ENCODE measurements at places on chromosomes 2 and 18.

DNA sequence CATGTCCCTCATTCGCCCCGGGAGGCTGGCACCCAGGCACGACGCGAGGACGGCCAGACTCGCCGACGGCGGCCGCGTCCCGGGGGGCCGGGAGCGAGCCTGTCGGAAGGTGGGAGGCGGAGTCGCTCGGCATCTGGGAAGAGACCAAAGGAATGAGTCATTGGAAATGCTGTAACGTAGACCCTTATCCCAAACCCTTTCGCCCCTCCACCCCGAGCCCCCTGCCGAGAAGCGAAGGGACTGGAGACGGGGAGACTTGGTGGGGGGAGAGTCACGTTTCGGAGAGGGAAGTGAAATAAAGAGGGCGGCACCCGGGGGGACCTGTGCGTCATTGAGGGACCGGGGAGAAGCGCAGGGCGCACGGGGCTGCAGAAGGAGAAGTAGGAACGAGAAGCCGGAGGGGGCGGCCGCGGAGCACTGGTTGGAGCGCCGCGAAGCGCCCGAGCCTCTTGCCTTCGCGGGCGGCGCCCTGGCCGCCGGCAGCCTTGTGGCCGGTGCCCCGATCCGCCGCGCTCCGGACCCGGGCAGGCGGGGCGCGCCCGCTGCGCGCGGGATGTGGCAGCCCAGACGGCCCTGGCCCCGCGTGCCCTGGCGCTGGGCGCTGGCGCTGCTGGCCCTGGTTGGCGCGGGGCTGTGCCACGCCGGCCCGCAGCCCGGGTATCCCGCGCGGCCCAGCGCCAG is at the start of gene EMILIN2:
Gene EMILIN2 (plus strand): TSS at position 371 of the 681 bp plus-strand sequence. CDS start 183 bp downstream, at position 554.
- DNase-seq = no peak

GRCh38 chr18:72181241-72181764 is 362.8 kb downstream of the CBLN2 start:
- DNase-seq = no peak

- no peak for DNase-seq
These were observed 145.8 kb upstream of the HS6ST1 start for GRCh38 chr2:128464456-128464855.

DNA sequence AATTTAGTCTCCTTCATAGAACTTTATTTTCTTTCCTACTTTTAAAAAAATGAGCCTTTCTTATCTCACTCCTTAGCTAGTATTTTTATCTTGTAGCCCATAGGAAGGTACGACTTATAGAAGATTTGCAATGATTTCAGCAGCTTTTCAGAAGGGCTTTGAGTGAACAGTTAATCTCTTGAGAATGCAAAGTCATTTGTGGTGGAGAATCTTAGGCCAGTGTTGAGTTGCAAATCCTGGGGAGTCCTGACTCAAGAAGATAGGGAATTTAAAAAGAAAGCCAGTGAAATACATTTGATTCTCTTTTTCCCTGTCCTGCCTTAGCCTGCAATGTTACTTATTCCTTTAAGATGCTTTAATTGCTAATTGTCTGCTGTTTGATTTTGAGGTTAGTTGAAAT is 33.6 kb downstream of the LYPD6 start:
- DNase-seq = no peak

DNA sequence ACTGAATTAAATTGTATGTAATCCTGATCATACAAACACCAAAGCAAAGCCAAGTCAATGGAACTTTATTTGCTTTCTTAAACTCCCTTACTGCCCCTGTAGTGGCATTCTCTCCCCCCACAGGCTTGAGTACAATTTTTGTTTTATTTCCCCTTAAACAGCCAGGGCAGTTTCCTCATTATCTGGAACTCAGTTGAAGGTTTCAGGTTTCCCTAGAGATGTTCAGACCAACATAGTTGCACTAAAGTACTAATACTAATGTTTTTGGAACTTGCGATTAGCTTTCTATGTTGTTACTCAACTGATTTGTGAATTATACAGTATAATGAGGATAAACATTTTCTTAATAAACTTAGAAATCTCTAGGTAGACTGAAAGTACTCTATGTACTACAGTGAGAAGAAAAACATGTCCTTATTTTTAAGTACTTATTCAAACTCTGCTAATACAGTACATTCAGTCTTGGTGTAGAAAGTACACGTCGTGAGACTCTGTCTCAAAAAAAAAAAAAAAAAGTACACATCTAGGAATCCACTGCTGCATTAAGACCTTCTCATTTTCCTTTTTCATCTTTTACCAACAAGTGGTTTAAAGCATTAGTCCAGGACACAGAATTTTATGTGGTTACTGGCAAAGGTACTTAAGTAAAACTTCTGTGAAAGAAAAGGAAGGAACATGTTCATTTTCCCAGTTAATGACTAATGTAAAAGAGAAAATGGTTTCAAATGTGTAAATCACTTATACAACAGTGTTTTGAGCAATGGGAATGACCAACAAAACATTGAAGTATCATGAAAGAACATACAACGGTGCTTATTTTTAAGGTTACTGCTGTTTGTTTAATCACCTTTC is 209.5 kb upstream of the SMAD7 start:
- no peak for DNase-seq

GRCh38 chr2:179985163-179985820 is 21.8 kb downstream of the CWC22 start:
- no peak for DNase-seq

DNA sequence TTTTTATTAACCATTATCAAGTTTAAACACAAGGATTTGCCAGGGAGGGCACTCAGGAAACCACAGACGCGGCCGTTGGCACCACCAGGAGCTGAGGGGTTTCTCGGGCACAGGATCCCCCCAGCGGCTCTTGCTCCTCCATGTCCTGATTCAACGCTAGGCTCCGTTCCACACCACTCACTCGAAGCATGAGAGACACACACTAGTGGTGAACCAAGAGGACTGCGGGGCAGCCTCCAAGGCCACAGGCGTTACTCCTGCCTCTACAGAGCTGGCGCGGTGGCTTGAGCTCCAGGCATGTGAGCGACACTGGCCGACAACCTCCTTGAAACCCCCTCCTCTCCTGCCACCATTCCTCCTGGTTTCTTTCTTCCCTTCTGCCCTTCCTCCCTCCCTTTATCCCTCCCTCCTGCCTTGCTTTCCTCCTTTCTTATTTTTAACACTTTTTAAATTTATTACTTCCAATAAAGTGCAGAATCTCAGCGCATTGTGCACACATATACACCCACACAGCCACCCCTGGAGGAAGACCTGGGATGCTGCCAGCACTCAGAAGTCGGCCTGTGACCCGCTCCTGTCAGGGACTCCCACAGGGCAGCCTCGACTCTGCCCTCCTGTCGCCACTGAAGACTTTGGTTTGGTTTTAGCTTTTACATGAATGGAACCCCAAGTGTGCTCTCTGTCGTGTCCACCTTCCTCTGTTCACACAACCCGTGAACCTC is 21.7 kb downstream of the COX7A2L start:
- DNase-seq = no peak
